ENCODE measurements at places on chromosomes 2 and 18.

DNA sequence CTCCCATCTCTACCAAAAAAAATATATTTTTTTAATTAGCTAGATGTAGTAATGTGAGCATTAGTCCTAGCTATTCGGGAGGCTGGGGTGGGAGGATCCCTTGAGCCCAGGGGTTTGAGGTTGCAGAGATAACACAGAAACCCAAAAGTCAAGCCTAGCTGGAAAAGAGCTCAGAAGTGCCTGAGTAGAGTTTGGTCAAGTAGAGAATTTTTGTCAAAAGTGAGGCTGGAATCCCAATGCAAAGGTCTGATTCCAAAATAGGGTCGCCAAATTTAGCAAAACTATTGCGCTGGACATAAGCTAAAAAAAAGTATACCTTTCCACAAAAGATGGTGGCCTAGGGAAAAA, 15.5 kb upstream of the MSH6 start:
- DNase-seq = no peak

GRCh38 chr2:143675021-143675420, 545.8 kb downstream of the ARHGAP15 start:
- no peak for DNase-seq

DNA sequence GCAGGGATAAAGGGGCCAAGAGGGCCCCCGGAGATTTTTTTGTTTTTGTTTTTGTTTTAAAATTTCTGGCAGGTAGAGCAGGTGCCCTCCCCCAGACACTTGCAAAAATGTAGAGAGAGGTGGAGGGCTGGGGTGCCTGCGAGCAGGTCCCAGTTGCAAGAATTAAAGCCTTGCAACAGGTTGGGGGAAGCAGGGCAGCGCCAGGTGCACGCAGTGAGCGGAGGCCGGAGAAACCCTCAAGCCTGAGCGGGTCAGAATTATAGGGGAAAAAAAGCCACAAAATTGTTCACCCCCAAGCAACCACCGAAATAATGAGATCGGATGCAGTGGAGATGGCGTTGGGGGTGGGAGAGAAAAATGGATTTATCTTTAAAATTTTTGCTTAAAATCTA, 527 bp downstream of the IGFBP5 start:
- no peak for DNase-seq

DNA sequence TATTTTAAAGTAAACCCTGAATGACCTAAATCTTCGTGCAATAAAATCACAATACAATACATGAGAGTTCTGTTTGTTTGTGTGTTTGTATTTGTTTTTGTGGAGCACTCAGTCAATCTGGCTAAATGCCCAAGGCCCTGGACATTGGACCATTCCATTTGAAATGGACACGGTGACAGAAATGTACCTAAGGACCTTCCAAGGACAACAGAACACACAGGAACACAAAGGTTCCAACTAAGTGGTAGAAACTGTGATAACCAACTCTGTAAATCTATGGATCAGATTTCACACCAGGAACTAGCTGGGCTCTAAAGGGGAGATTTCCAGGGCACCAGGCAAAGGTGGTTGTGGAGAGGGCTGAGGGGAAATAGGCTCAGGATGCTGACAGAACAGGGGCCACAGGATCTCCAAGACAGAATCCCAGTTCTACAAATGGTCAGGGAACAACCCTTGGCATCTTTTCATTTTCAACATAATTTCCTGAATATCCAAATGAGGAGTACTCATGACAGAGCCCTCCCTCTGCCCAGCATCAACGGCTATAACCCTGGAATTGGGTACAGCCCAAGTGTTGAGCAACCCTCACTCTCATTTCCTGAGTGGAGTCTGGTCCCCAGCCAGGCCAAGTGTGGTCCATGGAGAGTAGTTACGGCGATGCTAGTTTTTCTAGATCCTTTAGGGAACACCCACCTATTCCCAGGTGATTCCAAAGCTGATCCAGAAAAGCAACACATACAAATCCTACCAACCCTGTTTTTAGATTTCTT, 78.4 kb downstream of the NCKAP5 start:
- DNase-seq = no peak

DNA sequence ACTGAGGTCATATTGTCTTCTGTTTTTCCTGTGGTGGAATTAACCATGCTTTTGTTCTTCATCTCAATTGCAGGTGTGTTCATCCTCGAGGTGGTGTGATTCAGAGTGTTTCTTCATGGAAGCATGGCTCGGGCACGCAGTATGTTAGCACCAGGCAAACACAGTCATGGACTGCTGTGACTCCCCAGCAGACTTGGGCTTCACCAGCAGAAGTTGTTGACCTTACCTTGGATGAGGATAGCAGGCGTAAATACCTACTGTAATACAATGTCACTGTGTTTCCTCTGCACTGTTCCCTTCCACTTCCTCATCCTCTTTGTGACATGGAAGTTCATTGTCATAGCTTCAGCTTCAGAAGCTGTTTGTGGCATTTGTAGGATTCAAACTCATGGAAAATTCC, 158.7 kb downstream of the HAUS1 start:
- DNase-seq = no peak

DNA sequence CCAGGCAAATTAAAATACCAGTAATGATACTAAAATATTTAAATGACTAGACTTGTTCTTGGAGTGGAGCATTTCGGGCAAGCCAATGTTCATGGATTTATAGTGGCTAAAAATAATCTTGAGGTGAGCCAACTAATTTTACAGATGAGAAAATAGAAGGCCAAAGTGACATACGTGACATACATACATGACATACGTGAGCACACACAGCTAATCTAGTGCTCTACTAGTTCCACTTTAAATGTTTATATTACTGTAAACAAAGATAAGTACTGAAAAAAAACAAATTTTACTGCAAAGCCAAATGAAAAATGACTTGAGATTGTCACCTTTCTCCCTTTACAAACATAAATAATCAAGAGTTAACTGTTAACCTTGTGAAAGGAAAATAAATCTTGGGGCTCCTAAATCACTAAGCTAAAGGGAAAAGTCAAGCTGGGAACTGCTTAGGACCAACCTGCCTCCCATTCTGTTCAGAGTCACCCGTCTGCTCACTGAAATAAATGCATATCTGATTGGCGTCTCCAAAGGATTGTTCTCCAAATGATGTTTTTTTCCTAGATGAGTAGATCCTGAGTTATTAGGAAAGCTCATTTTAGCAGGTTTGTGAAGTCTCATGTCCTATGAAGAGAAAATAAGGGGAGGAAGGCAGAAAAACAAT, 96.7 kb downstream of the PMS1 start:
- DNase-seq = no peak

DNA sequence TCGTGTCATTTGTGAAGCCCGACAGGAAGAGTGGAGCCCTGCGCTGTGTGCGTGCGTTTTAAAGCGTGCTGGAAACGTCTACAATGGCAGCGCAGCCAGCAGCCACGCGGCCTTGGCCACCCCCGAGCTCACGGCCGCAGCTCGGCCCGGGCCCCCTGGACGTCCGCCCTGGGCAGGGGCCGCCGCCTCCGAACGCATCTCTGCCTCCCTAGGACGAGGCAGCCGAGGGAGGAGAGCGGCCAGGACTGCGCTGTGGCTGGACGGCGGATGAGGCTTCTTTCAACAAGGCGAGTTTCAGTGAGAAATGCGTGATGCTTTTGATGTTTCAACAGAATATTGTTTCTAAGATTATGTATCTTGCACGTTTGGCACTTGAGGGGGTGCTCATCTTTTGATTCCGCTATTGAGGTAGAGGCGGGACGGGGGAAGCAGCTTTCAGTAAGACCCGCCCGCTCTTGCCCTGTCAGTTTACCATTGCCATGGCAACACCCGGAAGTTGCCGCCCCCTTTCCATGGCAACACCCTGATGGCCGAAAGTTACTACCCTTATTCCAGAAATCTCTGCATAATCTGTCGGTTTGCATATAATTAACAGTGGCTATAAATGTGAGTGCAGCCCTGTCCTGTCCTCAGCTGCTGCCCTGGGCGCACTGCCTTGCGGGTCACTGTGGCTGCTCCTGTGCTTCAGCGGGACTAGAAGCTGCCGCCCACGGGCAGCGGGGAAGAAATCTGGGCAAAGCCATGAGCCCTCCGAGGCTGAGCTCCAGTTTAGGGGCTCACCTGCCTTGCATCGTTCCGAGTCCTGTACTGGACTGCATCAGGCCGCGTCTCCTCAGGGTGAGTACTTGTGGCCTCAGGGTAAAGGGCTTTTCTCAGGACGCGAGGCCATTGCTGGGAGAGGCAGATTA, 38.6 kb downstream of the ADNP2 start:
- peak; percentile 92 for DNase-seq

DNA sequence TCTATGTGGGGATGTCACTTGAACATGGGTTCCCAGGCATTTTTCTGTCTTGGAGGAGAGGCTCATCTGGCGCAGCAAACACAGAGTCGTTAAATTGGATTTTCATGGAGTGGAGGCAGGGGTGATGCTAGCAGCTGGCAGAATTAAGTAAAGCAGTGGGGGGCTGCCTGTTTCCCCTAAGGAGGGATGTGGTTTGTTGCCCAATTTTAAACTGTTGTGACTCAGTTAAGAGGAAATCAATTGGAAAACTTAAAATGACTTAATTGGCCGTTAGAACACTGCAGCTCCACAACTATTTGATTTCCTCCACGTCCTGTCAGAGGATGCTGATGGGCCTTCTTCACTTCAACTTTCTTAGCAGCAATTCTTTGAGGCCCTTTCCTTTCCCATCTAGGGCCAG, 354.1 kb upstream of the ATP5MC3 start:
- DNase-seq = no peak

DNA sequence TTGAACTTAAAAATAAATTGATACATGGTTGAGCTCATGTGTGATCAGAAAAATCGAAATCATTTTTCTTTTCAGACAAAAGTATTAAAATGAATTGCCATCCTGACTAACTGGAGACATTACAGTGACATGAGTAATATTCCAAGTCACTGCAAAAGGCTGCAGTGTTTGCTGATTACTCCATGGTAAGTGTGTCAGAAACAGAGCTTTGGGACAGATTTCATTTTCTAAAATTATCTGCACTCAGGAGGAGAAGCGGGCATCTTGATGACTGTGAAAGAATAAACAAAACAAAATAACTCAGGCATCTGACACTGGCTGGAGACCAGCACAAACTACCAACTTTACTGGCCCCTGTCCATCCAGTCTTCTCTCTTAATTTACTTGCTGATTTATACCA, 312.3 kb upstream of the PIK3C3 start:
- DNase-seq = no peak

DNA sequence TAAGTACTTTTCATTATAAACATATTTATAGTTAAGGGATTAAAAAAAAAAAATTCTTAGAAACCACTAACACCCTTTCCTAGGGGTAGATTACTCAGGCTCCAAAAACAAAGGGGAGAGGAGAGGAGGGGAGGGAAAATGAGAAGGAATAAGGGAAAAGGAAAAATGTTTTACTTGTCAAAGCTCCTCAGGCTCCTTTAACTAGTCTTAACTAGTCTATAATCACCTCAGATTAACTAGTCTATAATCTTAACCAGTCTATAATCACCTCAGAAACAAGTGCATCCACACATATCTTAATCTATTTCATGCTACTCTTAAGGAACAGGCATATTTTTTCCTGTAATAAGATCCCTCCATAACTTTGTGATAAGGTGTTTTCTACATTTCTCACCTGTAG, 76.4 kb downstream of the KANSL1L start:
- DNase-seq = no peak

DNA sequence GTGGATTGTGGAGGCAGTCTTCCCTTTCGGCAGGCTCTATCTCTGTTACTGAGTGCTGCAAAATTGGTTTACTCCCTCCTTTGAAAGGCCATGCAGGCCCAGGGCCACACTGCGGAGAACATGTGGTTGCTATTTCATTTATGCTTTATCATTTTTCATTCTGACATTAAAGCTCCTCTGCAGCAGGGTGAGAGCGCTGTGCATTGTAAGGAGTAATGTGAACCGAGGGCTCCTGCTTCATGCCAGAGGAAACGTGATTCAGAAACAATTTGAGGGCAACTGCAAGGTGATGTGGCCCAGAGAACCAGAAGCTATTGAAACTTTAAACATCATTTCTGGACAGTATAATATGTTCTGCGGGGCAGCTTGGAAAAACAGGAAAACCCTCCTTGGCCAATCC, 341.6 kb upstream of the NT5C1B start:
- DNase-seq = no peak

DNA sequence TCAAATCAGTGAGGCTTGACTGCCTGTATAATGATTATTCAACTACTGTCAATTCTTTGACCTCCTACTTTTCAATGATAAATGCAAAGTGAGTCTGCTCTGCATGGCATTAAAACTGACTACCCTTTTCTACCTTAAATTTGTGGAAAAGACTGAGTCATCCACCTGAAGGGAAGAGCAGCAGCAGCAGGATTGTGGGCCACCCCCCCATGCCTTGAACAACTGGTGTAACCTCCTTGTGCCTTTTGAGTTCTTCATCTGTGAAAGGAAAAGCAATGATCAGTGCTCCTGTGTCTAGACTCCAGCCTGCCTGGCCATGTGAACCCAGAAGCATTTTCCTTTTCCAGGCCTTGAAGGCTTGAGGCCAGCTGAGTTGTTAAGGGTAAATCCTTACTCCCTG, 102.9 kb downstream of the OSR1 start:
- DNase-seq = no peak

- DNase-seq = no peak
Measured at GRCh38 chr18:24837066-24837465, 376.6 kb downstream of the HRH4 start.

- DNase-seq = no peak
Measured at GRCh38 chr2:55361465-55362189, 58.0 kb downstream of the CCDC88A start.

Data from SHP77 treated with DMSO at 0.1 percent for 48 hours (cell line).